ENCODE measurements at places on chromosomes 13 and 19.

DNA sequence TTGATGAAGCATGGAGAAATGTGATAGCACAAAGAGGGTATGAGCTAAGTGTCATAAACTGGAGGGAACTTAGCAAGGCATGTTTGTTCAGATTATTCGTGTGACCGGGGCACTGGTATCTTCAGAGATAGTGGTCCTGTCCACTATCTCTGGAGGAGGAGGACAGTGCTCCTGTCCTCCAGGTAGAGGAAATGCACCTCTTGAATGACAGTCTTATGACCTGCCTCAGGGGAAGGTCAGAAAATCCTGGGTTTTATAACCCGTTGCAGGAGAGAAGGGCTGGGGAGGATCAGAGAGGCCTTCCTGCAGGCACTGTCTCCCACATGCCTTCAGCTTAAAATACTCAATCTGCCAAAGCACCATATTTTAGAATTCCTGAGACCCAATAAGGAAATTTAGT is 213.5 kb upstream of the UBL3 start:
- no peak for DNase-seq

DNA sequence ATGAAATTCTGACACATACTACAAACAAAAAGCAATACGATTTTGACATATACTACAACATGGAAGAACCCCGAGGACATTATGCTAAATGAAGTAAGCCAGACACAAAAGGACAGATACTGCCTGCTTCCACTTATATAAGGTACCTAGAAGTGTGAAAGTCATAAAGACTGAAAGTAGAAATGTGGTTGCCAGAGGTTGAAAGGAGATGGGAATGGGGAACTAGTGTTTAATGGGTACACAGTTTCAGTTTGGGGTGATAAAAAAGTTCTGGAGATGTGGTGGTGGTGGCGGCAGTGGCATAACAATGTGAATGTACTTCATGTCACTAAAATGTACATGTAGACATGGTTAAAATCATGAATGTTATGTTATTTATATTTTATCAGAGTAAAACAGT is 12.1 kb upstream of the NDFIP2 start:
- no peak for DNase-seq

DNA sequence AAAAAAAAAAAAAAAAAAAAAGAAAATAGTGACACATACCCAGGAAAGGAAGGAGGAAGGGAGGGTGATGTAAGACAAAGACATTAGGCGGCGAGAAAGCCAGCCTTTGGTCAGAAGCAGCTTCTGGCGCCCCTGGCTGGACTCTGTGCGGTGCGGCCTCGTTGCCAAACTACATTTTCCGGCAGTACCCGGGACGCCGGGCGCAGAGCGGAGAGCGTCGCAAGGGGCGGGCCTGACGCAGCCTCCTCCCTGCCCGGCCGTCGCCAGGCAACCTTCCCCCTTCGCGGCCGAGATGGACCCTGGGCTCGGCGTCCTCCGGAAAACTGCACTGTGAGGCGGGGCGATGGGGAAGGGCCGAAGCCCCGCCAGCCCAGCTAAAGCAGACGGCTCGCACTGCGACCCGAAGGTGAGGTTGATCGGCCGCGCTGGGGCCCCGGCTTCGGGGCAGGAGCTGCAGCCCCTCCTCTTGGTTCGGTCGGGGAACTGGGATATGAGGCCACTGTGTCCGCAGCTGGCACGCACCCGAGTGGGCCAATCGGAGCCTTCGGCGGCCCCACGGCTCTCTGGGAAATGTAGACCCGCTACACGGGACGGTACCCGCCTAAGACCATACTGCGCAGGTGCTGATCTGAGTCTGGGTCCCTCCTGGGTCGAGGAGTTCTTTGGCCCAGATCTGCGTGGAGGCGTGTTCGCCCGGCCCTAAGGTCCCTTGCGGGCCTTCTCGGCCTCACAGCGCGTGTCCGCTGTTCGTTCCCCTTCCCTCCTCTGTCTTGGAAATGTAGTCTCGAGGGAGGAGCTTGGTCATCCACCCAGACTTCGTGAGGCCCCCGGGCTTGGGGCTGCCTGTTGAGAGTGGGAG is 2.3 kb upstream of the MZF1 start:
- DNase-seq, result no peak

GRCh38 chr13:112573710-112574109 is 14.2 kb downstream of the TUBGCP3 start:
- no peak for DNase-seq

- DNase-seq, result no peak
Measured at GRCh38 chr13:26471807-26472206, 85.7 kb upstream of the WASF3 start.

DNA sequence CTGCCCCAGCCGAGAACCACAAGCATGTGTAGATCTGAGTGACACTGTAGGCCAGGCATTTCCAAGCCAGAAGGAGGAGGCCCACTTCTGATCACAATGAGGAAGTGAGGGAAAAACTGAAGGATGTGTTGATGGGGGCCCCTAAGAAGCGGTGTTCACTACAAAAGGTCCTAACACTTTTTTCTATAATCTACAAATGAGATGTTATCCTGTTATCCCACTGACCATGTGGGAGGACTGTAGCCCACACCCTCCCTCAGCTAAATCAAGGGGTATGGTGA is 99.0 kb upstream of the MCF2L start:
- no peak for DNase-seq

DNA sequence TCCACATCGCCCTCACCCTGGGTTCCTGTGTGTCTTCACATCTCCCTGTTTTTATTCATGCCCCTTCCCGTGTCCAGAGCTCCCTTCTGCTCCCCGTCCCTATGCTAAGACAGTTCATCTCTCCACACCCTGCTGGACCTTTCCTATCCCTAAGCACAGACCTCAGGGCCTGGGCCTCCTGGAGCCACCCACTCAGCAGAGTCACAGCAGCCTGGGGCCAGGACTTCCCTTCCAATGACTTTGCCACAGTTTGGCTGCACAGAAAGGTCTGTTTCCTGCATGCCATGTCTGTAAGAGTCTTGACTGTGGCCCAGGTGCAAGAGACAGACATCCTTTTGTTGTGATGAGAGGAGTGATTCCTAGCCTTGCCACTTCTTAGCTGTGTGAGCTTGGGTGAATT is 470.7 kb downstream of the TSHZ3 start:
- no peak for DNase-seq

- no peak for DNase-seq
Measured at GRCh38 chr19:11382898-11383705, 1.0 kb downstream of the EPOR start.

- no peak for DNase-seq
Measured at GRCh38 chr13:74200081-74200480, 65.9 kb upstream of the KLF12 start.

- no peak for DNase-seq
Measured at GRCh38 chr19:45468803-45469131, 971 bp downstream of the FOSB start.

GRCh38 chr19:53132141-53132991 is at the start of gene ZNF415:
Gene ZNF415 (minus strand): TSS chr19:53132910. CDS start chr19:53122676, 10,234 bp downstream.
- DNase-seq, result peak; percentile 75

DNA sequence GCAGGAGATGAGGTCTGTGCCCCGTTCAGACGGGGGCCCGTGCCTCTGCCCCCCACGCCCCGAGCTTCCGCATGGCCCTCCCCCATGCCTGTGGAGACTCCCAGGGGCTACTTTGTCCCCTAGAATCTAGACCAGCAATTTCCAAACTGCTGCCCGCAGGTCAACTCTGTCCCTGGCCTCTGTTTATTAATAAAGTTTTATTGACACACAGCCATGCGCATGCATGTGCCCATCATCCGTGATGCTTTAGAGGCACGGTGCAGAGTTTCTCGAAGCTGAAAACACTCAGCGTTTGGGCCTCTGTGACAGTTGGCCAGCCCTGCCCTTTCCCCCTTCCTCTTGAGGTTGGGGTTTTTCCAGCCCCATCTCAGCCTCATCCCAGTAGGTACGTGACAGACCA is 140.0 kb downstream of the KDM4B start:
- no peak for DNase-seq

- DNase-seq, result no peak
Measured at GRCh38 chr19:16201011-16201391, 3.3 kb downstream of the AP1M1 start.

DNA sequence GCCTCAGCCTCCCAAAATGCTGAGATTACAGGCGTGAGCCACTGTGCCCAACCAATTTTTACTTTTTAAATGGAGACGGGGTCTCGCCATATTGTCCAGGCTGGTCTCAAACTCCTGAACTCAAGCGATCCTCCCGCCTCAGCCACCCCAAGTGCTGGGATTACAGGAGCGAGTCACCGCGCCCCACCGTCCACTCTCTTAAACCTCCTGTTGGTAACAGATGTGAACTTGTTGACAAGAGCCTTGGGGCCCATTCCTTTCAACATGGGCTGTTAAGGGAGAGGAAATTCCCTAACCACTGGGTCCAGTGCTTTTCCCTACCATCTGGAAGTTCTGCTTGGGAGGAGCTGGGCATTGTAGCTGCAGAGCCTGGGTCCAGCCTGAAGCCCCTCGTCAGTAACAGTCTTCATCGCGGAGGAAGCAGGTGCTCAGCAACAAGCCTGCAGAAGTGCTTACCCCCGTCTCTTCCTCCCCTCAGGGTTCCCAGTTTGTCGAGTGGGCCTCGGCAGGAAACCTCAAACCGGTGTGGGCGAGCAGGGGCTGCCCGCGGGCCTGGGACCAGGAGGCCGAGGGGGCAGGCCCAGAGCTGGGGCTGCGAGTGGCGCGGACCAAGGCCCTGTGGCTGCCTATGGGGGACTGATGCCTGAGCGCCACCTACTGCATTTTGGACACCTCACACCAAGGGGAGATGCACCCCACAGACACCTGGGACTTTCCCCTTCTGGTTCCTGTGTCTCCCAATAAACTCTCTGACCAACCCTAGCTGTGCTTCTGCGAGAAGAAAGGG is 4.0 kb upstream of the FLT3LG start:
- no peak for DNase-seq

DNA sequence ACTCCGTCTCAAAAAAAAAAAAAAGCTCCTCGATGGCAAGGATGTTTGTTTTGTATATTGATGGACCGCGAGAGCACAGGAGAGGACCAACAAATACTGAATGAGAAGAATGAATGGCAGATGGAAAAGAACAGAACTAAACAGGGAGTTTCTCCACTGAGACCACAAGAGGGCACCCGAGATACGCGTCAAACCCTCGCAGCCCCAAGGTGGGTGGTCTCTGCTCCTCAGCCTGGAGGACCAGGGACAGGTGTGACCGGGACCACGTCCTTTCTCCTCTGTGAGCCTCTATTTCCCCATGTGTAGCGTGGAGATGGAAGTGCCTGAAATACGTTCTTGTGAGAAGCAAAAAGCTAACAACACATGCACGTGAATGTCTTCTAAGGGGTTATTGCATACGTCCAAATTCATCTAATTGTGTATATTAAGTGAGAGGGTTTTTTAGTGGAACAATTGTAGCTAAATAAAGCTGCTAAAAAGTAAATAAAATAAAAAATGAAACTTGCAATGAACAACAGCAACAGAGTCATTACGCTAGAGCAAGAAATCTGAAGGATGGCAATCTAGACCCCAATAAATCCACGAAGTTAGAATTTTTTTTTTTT is 8.3 kb upstream of the CDC42EP5 start:
- peak; percentile 10 for DNase-seq

- no peak for DNase-seq
Measured at GRCh38 chr13:28440774-28441504, 54.0 kb downstream of the FLT1 start.

DNA sequence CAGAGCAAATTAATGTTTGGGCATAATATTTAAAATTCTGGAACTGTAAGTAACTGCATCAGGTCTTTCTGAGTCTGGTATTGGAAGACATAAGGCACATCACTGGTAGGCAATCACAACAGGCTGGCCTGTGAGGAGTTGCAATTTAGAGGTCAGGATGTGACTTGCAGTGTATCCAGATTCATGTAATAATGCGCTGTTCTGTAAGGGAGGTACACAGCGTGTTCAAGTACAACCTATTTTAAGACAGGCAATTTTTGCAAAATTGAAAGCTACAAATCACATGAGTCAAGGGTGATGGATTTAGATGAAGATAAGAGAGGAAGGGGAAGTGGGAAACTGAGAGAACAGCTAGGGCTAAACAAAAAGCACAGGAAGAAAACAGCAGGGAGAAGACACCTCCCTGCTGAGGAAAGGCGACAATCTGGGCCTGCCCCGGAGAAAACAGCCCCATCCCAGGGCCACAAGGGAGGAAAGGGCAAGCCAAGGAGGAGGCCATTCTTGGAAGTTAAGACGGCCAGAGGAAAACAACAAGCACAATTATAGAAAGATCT is 138.1 kb downstream of the LACC1 start:
- no peak for DNase-seq

DNA sequence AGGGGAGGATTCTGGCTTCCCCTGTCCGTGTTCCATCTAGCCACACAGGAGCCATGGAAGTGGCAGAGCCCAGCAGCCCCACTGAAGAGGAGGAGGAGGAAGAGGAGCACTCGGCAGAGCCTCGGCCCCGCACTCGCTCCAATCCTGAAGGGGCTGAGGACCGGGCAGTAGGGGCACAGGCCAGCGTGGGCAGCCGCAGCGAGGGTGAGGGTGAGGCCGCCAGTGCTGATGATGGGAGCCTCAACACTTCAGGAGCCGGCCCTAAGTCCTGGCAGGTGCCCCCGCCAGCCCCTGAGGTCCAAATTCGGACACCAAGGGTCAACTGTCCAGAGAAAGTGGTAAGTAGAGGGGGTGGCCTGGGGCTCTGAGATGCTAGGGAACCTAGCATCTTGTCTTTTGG is 1.5 kb downstream of the BABAM1 start:
- no peak for DNase-seq

- DNase-seq, result no peak
Measured at GRCh38 chr19:27865927-27866777, 1346.8 kb downstream of the UQCRFS1 start.

GRCh38 chr13:93328943-93329342 is 102.3 kb downstream of the GPC6 start:
- no peak for DNase-seq

- no peak for DNase-seq
Measured at GRCh38 chr19:41297628-41298347, 12.2 kb upstream of the CCDC97 start.

GRCh38 chr19:48714759-48715675 is 4.5 kb downstream of the MAMSTR start:
- no peak for DNase-seq

DNA sequence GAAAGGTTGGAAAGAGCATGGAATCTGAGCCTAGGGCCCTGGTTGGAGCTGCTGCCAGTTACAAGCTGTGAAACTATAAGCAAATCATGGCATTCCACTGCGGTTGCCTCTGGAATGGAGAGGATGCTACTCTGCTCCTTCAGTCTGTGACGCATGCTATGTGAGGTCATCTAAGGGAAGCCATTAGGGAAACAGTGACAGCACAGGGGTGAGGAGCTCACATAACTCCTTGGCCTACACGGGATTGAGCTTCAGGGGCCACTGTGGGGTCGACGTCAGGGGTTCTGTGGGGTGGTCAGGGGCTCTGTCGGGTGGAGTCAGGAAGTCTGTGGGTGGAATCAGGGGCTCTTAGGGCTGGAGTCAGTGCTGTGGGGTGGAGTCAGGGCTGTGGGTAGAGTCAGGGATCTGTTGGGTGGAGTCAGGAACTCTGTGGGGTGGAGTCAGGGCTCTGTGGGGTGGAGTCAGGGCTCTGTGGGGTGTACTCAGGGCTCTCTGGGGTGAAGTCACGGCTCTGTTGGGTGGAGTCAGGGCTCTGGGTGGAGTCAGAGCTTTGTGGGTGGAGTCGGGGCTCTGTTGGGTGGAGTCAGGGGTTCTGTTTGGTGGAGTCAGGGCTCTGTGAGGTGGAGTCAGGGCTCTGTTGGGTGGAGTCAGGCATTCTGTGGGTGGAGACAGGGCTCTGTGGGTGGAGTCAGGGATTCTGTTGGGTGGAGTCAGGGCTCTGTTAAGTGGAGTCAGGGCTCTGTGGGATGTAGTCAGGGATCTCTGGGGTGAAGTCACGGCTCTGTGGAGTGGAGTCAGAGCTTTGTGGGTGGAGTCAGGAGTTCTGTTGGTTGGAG is 35.8 kb upstream of the MEDAG start:
- DNase-seq, result no peak

- no peak for DNase-seq
Measured at GRCh38 chr13:78227709-78228108, 309.1 kb upstream of the EDNRB start.
